ENCODE measurements at places on chromosomes 16 and 17.

DNA sequence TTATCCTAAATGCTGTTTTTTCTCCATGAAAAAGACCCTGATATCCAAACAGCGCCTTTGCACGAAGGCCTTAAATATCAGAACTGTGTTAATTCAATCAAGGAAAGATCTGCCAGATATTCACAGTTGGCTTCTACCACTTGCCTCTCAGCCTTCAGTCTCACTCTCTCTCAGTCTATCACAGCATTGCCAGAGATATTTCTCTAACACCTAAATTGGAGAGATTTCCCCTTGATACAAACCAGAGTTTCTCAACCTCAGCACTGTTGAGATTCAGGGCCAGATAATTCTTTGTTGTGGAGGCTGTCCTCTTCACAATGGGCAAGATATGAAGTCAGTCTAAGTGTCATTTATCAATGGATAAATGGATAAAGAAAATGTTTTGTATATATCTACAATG is 454.1 kb upstream of the MAF start:
- no peaks in the 10 kb centered on the region for H3K4me1 ChIP-seq
- no peaks in the 10 kb centered on the region for H3K36me3 ChIP-seq
- no peak for DNase-seq
- no peak overlapping the region for H3K4me3 ChIP-seq

GRCh38 chr16:17759451-17760390 is 289.0 kb upstream of the XYLT1 start:
- no peaks in the 10 kb centered on the region for H3K4me1 ChIP-seq
- no peak for DNase-seq
- peaks cover 3% of the 10 kb centered on the region for H3K27me3 ChIP-seq
- no peaks in the 10 kb centered on the region for H3K36me3 ChIP-seq
- no peak overlapping the region for H3K27ac ChIP-seq

- H3K36me3 ChIP-seq: no peaks in the 10 kb centered on the region
- H3K4me1 ChIP-seq: no peaks in the 10 kb centered on the region
- no peak overlapping the region for H3K4me3 ChIP-seq
- DNase-seq: no peak
Measured at GRCh38 chr17:77943971-77944370, 14.5 kb upstream of the TNRC6C start.

GRCh38 chr17:18332909-18333489 is 17.9 kb downstream of the SMCR8 start:
- H3K27ac ChIP-seq: no peak overlapping the region
- peaks cover 21% of the 10 kb centered on the region for H3K4me1 ChIP-seq

DNA sequence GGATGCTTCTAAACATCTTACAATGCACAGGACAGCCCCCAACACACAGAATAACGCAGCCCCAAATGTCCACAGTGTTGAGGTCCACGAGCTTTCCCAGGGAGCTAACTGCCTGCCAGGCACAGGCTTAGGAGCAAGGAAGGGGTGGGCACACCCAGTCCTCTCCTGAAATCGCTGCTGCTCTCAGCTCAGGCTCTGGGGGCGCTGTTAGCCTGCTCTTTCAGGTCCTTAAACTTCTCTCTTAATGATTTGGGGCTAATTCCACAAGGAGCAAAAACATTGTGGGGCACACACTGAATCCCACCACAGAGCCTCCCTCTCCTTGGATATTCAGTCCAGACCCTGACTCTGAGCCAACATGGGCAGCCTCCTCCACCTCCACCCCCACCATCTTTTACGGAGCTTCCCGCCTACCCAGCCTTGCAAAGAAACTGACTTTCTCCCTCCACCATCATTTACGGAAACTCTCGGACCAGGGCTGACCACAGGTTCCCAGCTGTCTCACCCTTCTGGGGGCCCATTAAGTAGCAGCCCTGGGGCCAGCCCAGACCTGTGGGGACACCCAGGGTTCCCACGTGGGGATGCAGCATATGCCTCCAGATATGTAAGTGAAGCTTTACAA is 1.1 kb downstream of the CD300H start:
- DNase-seq: peak; percentile 41
- H3K4me1 ChIP-seq: peaks cover 16% of the 10 kb centered on the region
- peaks cover 53% of the 10 kb centered on the region for H3K27me3 ChIP-seq
- H3K4me3 ChIP-seq: no peak overlapping the region
- no peak overlapping the region for H3K27ac ChIP-seq

Measured in activated CD4-positive, alpha-beta memory T cell treated with anti-CD3 and anti-CD28 coated beads, Interleukin-2, amount 10 ng/mL, durations not matched to agents 7 days and 5 days (primary cell).